ENCODE measurements at places on chromosomes 11 and 22.

- DNase-seq, result no peak
Measured at GRCh38 chr11:7019500-7020182, 505 bp downstream of the ZNF214 start.

GRCh38 chr22:20569059-20570058 lies 61.9 kb downstream of the MED15 start:
- DNase-seq, result peak; percentile 91

GRCh38 chr11:313787-314553 lies at the start of gene IFITM1:
Gene IFITM1, plus strand, starts transcription at chr11:314040. Its CDS starts 131 bp downstream, at chr11:314171.
- peak; percentile 57 for DNase-seq

- no peak for DNase-seq
Measured at GRCh38 chr11:115566180-115566764, 62.1 kb upstream of the CADM1 start.

GRCh38 chr11:68838572-68838964 lies 3.1 kb downstream of the CPT1A start:
- DNase-seq, result no peak

DNA sequence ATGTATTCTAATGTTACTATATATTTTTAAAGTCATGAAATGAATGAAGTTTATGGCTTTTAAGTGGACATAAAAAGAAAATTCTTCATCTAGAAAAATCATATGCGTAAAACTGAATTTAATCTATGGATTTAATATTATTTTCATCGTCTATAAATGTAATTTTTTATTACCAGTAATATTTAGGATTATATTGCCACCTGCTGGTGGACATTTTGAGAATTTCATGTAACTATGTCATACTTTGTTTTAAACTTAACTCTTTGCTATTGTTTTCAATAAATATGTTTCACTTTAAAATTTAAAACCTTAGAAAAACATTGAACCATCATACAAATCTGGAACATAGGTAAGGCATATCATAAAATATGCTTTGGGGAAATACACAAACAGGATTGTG lies 66.5 kb upstream of the CEP126 start:
- no peak for DNase-seq

GRCh38 chr11:62553080-62553838 lies 6.7 kb upstream of the AHNAK start:
- DNase-seq, result peak; percentile 92

- no peak for DNase-seq
Measured at GRCh38 chr22:41840216-41840615, 7.3 kb downstream of the SREBF2 start.

DNA sequence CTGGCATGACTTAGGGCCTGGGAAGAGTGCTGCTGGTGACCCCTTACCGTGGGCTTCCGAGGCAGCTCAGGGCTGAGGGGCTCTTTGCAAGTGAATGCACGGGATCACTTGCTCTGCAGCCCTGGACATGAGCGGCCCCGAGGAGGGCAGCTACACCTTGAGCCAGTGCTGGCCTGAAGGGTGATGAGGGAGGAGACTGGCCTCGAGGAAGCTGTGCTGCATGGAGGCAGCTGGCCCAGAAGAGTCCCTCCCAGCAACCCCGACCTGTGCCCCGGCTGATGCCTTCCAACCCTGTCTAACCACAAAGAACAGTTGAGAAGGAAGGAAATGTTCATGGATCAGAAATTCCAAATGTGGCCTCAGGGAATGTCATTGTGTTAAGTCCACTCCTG lies 45.2 kb downstream of the TBX1 start:
- peak; percentile 12 for DNase-seq

GRCh38 chr11:67382276-67383136 lies 9.1 kb upstream of the CLCF1 start:
- no peak for DNase-seq

- no peak for DNase-seq
Measured at GRCh38 chr11:65857500-65857852, 504 bp downstream of the CFL1 start.

DNA sequence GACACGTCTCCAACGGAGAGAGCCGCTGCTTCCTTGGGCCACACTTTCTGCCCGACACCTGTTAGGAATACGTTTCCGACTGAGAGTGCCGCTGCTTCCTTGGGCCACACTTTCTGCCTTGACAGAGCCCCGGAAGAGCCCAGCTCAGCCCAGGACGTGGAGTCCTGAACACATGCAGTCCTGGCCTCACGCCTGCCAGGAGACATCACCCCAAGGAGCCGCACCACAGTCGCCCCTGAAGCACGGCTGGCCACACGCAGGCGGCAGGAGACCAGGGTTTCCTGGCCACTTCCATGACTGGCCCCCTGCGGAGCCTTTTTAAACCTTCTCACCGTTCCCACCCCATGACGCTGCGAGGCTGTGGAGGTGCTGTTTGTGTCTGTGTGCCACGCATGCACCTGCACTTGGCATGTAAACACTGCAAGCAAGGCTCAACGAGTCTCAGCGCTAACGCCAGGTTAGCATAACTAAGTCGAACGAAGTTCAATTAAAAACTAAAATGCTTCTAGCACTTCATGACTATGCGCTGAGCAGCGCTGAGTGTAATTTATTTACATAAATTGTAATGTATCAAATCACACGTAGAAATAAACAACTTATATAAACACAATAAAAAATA lies 8.8 kb downstream of the TOLLIP start:
- DNase-seq, result no peak

GRCh38 chr22:47787501-47788227 lies 1025.2 kb downstream of the TBC1D22A start:
- no peak for DNase-seq

- no peak for DNase-seq
Measured at GRCh38 chr11:62856333-62856895, 17.0 kb upstream of the WDR74 start.

DNA sequence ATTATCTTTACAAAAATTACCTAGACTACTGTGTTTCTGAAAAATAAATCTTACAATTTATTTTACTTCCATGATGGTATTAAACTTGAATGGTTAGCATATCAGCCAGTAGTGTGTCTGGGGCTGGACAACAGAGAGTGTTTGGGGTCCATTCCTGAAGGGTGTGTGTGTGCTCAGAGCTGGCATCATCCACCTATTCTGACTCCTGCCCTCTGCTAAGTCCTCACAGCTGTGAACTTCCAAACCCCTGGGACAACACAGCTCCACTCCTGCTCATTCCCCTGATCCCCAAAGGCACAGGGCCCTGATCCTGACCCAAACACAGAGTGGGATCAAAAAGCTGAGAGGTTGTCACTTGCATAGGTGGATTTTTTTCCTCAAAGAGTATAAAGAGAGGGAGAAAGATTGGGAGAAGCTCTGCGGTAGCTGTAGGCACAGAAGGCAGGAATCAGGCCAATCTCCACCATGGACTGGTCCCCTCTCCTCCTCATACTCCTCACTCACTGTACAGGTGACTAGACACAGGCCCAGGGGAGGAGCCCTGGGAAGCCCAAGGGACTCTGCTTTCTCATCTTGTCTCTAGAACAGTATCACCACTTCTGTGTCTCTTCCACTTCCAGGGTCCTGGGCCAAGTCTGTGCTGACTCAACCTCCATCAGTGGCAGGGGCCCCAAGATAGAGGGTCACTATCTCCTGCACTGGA lies 55.7 kb upstream of the TOP3B start:
- DNase-seq, result no peak

DNA sequence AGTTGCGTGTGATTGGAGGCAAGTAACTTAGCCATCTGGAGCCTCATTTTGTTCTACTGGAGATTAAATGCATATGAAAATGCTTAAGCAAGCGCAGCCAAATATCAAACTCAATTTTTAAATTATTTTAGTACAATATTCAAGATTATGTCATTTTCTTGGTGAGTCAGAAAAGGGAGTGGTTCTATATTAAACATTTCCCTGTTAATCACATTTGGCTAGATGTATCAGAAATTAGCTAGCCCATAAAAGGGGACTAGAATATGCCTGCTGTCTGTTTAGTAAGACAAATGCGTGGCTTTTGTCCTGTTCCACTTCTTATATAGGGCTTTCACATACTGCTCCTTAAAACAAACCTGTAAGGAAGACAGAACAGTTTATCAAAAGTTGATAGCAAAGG lies 35.0 kb upstream of the BMAL1 start:
- DNase-seq, result no peak

DNA sequence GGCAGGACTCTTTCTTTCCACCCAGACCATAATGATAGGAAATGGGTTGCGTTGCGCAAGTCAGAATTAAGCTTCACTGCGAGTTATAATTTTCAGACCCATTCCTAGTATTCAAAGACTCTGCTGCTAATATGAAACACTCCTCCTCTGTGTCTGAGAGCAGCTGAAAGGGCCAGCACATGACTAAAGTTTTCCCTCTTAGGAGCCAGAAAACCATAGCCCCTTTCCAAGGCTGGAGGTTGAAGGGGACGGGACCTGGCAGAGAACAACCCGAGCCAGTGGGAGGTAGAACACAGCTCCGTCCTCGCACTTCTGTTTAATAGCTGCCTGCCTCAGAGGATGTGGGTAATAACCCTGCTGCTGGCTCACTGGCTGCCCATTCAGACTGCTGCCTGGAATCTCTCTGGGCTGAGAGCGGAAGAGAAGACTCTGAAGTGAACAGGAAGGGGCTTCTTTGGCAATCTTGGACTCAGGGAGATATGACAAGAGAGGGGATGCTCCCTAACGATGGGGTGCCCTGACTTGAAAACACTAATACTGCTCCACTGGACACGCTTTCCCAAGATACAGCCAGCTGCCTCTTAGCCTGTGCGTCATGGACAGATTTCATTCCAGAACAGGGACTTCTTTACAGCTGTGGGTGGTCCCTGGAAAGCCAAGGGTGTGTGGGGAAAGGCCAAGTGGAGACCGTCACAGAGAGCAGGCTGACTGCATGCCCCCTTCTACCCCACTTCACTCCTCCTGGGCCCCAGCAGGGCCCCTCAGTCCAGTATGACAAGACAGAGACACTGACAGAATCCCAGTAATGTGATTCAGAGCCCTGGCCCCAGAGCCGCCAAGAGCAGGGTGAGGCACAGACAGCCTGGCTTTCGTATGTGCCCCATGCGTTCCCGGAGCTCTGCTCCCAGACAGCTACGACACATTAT lies 156.9 kb downstream of the FEZ1 start:
- no peak for DNase-seq

Data from kidney epithelial cell (primary cell).